ENCODE measurements at places on chromosomes 3 and 15.

GRCh38 chr3:152128356-152128755 is 140.4 kb upstream of the MBNL1 start:
- DNase-seq = no peak

DNA sequence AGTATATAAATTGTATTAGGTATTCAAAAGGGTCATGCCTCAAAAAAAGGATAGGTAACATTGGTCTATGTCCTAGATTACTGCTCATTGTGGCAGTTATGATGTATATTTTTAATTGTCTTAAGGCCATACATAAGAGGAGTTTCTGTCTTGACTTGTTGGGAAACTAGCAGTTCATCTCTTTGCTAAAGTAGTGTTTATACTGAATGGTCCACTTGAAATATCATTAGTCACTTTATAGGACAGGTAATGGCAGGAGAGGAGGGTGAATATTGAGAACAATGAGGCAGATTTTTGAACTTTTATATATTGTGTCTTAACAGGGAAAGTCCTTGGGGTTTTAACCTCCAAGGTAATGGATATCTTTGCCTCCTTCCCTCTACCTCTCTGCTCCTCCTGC is 58.4 kb downstream of the TP63 start:
- no peak for DNase-seq

DNA sequence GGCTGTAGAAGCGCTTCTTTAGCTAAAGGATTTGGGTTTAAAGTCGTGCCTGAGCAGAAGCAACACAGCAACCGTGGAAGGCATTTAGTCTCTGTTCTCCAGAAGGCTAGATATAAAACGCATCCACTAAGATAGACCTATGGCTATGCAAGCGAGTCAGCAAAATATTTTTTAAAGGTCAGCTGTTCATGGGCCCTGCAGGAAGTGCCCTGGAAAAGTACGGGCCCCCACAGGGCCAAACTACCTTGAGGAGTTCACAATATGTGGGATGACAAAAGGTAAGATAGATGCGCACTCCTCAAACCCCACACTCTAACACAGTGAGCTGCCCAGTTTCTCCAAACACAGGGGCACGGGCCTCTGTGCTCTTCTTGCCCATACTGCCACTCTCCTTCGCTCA is 261.6 kb downstream of the VPS13C start:
- DNase-seq = no peak

GRCh38 chr3:31523543-31523942 is 9.2 kb upstream of the STT3B start:
- no peak for DNase-seq

DNA sequence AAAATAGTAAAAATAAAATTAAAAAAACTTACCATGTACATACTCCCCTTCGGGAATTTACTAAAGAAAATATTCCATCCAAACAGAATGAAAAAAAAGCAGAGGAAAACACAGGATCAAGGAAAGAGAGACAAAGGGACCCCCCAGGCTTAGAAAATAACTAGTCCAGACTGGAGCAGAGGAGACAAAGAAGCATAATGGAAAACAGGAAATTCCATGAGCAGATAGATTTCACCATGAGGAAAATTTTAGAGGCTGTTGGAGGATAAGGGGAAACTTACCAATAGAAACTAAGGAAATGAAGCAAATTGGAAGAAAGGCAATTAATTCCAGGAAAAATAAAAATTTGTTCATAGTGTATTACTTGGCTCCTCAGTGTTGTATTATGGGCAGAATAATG is 36.7 kb downstream of the SLC27A2 start:
- no peak for DNase-seq

GRCh38 chr3:32901005-32901932 is 50.2 kb upstream of the CCR4 start:
- no peak for DNase-seq

DNA sequence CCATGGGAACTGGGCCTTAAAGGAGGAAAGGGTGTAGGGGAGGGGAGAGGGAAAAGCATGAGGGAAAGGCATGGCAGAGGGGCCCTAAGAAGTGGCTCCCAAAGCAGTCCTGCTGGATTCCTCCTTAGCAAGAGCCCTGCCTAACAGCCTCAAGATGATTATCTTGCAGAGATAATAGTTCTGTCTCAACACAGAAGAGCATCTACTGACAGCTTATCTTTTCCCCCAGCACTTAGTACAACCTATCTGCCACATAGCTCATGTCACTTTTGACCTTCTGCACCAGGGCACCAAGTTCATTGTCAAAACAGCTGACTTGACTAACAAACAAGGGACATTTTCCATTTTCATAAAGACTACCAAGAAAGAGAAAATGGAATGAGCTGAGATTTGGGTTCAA is 86.3 kb downstream of the ANP32A start:
- DNase-seq = no peak

- no peak for DNase-seq
Measured at GRCh38 chr3:45319231-45319995, 69.0 kb upstream of the LARS2 start.

GRCh38 chr3:61531528-61531927 is 29.8 kb upstream of the PTPRG start:
- DNase-seq = no peak

DNA sequence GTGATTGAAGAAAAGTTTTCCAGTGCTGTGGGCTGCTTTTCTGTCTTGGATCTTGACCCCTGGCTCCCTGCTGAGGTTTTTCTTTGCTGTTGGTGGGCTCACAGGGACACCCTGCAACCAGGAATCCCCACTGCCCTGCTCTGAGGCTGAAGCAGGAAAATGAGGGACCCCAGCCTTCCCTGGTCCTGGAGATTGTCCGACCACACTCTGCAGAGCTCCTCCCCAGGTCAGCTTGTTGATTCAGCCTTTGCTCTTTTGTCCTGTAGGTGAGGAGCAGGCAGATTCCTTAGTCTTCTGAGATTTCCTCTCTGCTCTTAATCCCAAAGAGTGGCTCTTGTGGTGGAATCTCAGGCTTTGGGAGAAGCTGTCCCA is 194.5 kb downstream of the RPLP1 start:
- DNase-seq = no peak
